ENCODE measurements at places on chromosomes 3 and 15.
A peak's percentile ranks its signal among the peaks of the same experiment; 100 is the strongest.

DNA sequence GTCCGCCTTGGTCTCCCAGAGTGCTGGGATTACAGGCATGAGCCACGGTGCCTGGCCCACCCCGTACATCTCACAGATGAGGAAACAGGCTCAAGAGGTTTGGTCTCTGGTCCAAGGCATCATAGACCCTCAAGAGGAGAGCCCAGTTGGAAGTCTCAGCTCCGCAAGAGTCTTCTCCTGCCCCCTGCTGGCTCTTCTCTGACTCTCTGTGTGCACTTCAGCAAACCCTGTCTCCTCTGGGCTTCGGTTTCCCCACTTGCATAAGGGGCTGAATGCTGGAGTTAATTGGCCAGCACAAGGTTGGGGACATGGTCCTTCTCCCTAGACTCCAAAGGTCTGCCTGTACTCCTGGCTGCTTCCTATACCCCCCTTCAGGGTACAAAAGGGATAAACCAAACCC lies 3.9 kb downstream of the MST1R start:
- DNase-seq = no peak

DNA sequence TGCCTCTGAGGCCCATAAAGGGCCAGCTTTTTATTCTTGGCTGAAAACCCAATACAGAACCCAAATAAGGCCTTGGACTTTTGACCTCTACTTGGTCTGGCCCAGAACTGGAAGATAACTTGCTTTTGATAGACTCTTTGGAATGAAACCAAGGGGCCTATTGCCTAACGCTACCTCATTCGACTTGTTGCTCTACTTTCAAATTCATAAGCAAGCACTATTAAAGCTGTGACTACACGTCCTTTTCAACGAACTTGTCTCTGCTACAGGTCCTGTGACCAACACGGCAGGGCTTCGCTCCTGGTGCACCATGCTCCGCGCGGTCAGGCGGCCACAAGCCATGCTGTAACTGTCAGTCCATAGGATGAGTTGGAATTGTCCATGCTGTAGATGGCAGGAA lies 385.4 kb downstream of the MFSD1 start:
- no peak for DNase-seq

- no peak for DNase-seq
Observed at GRCh38 chr15:74642734-74643664, 27.4 kb downstream of the CLK3 start.

GRCh38 chr3:107264888-107265287 lies 112.4 kb upstream of the CCDC54 start:
- no peak for DNase-seq

DNA sequence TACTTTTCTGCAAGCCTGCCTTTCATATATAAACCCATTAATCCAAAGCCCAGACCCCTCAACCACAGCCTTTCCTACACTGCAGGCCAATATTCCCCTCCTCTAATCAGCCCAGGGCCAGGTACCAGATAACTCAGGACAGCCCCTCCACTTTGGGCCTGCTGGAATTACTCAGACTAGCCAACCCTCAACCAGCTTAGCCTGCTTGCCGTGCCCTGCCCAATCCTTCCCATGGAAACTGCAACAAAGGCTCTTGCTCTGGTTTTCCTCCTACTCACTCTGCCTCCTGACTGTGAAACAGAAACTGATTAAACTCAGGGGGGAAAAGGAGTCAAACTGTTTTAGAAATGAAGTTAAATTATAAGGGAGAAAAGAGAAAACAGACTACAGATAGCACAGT lies 248.1 kb downstream of the KLF13 start:
- DNase-seq = no peak

- DNase-seq = no peak
Observed at GRCh38 chr3:149091983-149092382, 5.7 kb upstream of the HLTF start.

DNA sequence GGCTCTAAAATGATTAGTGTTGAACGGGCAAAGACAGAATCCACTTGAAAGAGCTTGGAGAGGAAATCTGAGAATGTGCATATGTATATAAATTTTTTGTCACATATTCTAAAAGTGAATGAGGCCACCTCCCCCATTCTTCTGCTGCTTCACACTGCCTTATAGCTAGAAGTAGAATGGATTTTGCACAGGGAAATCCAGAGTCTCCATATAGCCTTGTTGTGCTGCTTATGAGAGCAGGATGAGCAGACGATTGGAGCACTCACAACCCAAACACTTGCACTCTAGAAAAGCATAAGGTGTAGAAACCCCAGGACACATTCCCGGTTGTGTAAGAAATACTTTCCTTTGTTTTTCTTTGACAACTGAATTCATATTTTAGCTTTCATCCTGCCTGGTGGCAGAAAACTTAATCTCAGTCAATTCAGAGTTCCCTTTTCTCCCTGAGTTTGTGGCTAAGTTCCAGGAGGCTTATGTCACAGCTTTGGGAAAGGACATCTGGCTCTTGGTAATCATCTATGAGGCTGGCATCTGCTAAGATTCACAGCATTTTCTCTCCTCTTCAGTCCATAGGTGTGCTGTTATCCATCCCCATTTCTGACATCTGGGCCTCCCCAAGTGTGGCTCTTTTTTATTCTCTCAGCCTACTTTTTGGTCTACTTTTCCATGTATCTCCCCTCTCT lies 188.4 kb upstream of the PFN2 start:
- no peak for DNase-seq

DNA sequence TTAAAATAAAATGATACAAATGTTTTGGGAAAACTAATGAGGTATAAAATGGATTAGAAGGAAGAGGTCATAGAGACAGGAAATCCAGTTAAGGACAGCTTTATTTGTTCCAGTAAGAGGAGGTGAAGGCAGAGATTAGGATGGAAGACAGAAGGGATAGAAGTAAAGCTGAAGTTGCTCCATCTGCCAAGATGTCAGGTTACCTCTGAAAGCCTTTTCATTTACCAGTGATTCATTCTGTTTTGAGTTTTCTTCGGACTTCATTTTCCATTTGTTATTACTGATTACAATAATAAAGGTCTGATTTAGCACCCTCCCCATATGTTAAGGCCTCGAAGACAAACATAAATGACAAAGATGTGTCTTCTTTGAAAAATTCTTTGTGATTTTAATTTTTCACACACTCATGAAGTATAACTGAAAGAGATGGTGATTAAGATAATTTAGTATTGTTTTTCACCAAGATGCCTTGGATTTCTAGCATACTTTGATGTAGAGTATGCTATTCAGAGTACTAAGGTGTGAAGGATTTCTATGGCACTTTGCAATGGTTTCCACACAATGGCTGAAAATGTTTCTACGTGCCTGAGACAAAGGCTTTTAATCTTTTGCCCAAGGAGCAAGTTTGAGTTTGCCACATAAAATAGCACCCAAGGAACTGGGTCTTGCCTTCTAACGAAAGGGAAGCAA lies 75.4 kb upstream of the PLAAT1 start:
- DNase-seq = no peak

- no peak for DNase-seq
Observed at GRCh38 chr3:10549617-10550230, 44.3 kb upstream of the ATP2B2 start.

- DNase-seq = peak; percentile 46
Observed at GRCh38 chr3:172675441-172676193, 35.2 kb downstream of the NCEH1 start.

GRCh38 chr3:72563690-72564370 lies 284.4 kb downstream of the SHQ1 start:
- no peak for DNase-seq

- DNase-seq = no peak
Observed at GRCh38 chr3:122676759-122677158, 3.9 kb upstream of the PARP14 start.

DNA sequence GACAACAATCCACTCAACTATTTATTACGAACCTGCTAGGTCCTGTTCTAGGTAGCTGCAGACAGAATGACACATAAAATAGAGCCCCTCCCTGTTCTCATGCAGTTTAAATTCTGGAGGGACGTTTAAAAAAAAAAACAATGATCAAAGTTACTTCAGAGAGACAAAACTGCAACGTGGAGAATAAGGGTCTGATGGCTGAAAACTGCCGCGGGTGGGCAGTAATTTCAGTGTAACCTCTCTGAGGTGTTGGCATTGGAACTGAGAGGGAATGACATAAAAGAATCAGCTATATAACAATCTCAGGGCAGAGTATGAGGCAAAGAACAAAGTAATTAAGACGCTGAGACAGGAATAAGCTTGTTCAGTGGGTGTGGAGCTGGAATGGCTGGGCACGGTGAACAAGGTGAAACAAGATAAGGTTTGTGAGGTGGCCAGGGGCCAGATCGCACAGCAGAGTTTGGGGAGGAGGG lies 19.5 kb downstream of the TBL1XR1 start:
- DNase-seq = no peak

DNA sequence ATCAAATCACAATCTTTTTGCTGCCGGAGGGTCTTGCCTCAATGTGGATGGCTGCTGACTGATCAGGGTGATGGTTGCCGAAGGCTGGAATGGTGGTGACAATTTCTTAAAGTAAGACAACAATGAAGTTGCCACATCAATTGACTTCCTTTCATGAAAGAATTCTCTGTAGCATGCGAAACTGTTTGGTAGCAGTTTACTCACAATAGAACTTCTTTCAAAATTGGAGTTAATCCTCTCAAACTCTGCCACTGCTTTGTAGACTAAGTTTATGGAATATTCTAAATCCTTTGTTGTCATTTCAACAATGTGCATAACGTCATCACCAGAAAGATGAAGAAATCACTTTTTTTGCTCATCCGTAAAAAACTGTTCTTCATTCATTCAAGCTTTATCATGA lies 65.8 kb downstream of the B3GNT5 start:
- DNase-seq = no peak

- DNase-seq = no peak
Observed at GRCh38 chr3:47577583-47578118, 1.0 kb downstream of the CSPG5 start.

DNA sequence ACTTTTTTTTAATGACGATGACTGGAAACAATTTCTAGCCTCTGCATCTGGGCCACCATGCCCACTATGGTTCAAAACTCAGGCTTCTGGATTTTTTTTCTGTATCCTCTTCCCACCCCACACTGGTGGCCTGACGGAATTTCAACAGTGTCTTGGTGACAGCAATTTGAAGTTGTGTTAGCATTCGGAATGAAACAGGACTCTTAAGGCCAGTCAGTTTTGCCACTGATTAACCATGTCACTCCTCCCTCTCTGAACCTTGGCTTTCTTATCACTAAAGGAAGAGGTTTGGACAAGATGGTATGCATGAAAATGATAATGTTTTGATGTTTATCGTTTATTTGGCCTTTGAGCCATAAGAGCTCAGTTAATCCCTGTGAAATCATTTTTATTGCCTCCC lies 41.6 kb upstream of the BDH1 start:
- DNase-seq = no peak

GRCh38 chr3:2790266-2790815 lies 319.8 kb downstream of the IL5RA start:
- no peak for DNase-seq

DNA sequence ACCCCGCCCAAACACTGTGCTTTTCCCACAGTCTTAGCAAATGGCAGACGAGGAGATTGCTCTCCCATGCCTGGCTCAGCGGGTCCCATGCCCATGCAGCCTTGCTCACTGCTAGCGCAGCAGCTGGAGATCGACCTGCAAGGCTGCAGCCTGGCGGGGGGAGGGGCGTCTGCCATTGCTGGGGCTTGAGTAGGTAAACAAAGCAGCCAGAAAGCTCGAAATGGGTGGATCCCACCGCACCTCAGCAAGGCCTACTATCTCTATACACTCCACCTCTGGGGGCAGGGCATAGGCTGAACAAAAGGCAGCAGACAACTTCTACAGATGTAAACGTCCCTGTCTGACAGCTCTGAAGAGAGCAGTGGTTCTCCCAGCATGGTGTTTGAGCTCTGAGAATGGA lies 27.2 kb upstream of the WDR5B start:
- no peak for DNase-seq

DNA sequence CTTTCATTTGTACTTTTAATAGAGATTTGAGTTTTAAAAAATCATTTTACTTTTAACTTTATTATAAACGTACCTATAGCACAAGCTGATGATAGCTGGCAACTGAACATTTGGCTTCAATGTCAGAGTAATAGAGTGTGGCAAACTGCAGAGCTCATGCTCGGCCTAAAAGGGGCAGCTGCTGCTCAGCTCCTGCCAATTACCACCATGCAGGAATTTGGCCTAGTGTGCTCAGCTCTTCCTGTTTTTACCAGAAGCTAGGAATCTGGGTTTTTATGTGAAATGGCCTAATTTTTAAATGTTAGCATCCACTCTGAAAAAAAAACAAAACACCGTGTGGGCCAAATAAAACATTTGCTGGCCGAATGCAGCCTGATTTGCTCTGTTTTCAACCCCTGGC lies 1.8 kb downstream of the IFT122 start:
- DNase-seq = no peak

- no peak for DNase-seq
Observed at GRCh38 chr15:40265355-40265754, 17.5 kb downstream of the ANKRD63 start.

GRCh38 chr3:4985330-4986174 lies 6.3 kb downstream of the BHLHE40 start:
- peak; percentile 79 for DNase-seq

DNA sequence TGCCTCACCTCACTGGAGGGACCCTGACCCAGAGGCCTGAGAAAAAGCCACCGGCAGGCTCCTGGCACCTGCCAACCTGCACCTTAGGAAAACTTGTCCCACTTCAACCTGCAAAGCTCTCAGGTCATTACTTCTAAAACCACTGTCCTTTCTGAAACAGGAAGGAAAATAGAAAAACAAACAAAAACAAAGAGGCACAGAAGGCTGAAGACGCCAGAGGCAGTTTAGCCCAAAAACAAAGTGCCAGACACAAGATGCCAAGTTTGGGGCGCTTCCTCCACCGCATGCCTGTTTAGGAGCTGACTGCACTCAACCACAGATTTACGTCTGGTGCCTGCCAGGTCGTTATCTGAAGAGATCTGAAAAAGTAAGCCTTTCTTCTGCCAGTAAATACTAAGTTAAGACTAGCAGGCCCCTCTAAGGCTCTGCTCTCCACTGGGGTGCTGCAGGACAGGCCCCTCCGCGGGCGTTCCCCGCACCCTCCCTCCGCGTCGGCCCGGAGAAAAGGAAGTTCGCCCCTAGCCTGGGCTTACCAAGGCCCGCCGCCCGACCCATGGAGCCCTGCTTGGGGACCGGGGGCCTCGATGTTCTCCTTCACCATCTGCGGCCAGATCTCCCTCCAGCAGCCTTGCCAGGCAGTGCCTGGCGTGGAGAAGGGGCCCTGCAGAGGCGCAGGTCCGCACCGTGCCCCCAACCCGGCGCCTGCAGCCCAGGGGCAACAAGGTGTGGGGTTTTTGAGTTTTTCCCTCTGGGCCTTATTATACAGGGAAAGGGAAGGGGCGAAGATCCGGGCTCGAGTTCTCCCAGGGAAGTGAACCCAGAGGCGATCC lies 1.3 kb downstream of the GOLGA8A start:
- DNase-seq = no peak

DNA sequence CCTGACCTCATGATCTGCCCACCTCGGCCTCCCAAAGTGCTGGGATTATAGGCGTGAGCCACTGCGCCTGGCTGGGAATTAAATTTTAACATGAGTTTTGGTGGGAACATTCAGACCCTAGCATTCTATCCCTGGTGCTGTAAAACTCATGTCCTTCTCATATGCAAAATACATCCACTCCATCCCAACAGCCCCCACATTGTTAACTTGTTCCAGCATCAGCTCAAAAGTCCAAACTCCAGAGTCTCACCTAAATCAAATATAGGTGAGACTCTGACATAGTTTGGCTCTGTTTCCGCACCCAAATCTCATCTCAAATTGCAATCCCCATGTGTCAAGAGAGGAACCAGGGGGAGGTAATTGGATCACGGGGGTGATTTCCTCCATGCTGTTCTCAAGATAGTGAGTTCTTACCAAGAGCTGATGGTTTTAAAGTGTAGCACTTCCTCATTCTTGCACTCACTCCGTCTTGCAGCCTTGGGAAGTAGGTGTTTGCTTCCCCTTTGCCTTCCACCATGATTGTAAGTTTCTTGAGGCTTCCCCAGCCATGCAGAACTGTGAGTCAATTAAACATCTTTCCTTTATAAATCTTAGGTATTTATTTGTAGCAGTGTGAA lies 96.2 kb upstream of the PLCL2 start:
- no peak for DNase-seq

Data from NCI-H460 (cell line).